ENCODE measurements at places on chromosomes 7 and 10.

GRCh38 chr7:114150689-114151088 is 231.9 kb upstream of the PPP1R3A start:
- no peak for DNase-seq

- no peak for DNase-seq
Measured at GRCh38 chr10:129654461-129654860, 187.4 kb downstream of the MGMT start.

- DNase-seq: no peak
Measured at GRCh38 chr10:36720895-36721294, 404.5 kb upstream of the ANKRD30A start.

- DNase-seq: no peak
Measured at GRCh38 chr10:22690614-22691431, 23.6 kb downstream of the PIP4K2A start.

GRCh38 chr7:133355325-133355708 is 102.4 kb downstream of the EXOC4 start:
- peak; percentile 40 for DNase-seq

- DNase-seq: no peak
Measured at GRCh38 chr7:112987171-112987570, 99.5 kb downstream of the GPR85 start.

DNA sequence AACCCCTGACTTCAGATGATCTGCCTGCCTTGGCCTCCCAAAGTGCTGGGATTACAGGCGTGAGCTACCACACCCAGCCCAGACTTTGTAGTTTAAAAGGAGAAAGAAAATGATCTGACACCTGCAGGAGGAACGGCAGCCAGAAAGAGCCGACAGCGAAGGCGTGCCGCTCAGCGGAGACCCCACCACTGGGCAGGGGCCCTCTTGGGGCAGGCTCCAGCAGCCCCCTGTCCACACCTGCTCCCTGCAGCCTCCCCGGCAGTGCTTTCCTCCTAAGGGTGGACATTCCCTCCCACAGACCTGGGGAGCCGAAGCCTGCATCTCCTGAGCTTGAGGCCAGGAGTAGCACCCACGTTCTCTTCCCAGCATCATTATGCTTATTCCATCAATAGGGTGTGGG is 19.2 kb upstream of the CNPY1 start:
- no peak for DNase-seq

- no peak for DNase-seq
Measured at GRCh38 chr10:112815269-112816032, 134.6 kb upstream of the TCF7L2 start.

GRCh38 chr7:81040496-81040895 is 121.6 kb upstream of the SEMA3C start:
- no peak for DNase-seq

- DNase-seq: no peak
Measured at GRCh38 chr10:57972783-57973182, 294.9 kb downstream of the IPMK start.

DNA sequence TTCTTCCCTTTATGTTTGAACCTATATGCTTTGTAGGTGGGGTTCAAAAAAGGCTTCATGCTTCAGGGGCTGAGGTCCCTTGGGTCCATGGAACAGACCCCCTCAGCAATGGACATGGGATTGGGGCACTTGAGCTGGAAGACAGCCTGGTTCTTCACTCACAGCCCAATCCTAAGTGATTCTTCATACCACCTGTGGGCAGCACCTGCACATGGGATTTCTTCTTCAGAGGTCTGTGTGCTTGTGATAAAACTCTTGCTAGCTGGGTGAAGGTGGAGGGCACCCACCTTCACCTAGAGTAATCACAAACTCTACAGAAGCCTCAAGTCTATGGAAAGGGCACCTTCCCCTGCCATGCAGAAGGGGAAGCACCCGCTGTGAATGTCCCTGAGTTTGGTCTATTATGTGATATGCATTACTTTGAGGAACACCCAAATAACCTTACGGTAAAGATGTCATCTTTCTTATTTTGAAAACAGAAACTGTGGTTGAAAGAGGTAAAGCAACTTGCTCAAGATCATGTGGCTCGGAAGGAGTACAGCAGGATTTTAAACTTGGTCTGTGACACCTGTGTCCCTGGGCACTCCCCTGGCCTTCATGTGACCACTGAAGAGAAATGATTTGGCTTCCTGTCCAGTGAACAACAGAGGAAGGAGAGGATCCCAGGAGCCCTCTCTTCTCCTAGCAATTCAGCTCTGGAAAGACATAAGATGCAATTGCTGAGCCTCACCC is 469.5 kb upstream of the ZMIZ1 start:
- no peak for DNase-seq

GRCh38 chr10:54009672-54010071 is 791.4 kb downstream of the PCDH15 start:
- DNase-seq: no peak

GRCh38 chr7:327233-327931 is 37.4 kb downstream of the FOXL3 start:
- DNase-seq: no peak

- DNase-seq: no peak
Measured at GRCh38 chr7:37999673-38000072, 79.2 kb downstream of the EPDR1 start.

DNA sequence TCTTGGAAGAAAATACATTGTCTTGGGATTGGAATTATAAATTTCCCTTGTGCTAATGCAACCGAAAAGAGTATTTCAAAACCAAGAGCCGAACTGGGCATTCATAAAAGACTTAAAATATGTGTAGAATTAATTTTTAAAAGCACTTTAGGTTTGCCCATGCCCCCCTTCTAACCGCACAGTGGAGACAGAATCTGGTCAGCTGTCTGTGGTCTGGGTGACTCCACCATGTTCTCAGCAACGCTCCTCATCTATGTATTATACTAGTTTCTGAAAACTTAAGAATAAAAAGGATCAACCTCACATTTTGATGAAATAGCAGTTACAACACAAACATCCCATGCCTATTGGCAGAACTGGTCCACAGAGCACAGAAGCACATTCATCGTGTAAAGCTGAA is 192.6 kb upstream of the C7orf33 start:
- no peak for DNase-seq

DNA sequence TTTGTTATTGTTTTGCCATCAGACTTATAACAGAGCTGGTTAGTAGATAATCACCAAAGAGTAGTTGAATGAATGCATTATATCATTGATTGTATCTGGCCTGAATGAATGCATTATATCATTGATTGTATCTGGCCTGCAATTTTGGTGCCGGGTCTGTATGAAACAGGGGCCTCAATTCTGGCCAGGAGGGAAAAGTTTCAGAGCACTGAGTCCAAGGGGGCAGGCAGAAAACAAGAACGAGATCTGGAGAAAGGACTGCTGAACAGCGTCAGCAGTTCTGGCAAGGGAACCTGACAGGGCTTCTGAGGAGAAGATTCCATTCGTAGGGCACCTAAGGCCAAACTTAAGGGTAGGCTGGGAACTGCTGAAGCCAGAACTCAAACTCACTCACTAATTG is 128.0 kb downstream of the SEMA3C start:
- no peak for DNase-seq

GRCh38 chr10:102117391-102118159 is 2.6 kb downstream of the LDB1 start:
- peak; percentile 93 for DNase-seq

GRCh38 chr10:8334631-8335030 is 280.1 kb downstream of the GATA3 start:
- no peak for DNase-seq

DNA sequence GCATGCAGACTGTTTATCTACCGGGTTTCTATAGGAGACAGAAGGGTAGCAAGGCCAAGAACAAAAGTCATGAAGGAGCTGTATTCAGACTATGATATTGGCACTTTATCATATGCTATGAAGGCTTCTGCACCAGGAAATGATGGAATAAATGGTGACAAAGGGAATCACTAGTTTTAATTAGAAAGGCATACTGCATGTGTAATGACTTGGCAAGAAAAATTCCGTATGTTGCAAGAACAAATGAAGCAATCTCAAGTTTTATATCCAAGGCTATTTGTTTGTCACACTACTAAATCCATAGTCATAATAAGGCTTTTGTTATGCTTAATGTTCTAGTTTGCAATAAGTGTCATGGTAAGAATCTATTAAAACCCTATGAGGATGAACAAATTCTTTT is 230.9 kb downstream of the ZEB1 start:
- no peak for DNase-seq

GRCh38 chr10:98141484-98142073 is 7.1 kb downstream of the R3HCC1L start:
- DNase-seq: no peak

DNA sequence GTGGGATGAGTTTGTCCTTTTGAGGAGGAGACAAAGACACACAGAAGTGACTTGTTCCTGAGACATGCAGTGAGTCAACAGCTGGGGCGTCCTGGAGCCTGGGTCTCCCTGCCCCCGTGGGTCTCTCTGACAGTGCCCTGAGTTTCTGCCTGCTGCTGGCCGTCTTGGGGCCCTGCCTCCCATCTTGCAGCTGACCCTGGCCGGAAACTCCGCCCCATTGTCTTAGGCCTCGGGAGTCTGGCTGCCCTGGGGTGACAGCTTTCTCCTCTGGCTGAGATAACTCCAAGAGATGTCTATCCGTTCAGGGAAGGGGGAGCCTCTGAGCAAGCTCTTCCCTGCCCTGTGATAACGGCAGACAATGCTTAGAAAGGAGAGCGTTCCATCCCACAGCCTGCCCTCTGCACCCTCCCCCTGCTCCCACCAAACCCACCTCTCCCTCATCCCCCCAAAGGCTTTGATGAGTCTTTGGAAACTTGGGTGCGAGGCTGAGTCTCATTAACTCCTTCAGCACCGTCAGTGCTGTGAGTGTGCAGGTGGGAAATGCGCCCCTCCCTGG is 69.5 kb upstream of the PODXL start:
- no peak for DNase-seq

DNA sequence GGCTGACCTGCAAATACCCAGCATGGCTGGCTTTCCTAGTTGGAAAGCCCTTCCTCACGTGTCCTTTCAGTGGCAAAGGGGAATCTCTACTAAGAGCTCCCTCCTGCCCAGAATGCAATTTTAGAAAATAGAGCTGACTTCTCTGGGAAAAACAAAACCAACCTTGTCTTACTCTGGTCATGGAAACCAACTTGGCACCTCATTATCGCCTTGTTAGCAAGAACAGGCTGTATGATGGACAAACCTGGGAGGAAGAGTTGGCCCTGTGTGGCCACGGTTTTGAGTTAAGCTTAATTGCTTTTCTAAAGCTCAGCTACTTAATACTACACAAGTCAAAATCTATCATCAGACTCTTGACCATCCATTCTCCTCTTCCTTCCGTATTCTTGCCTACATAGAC is 94.1 kb upstream of the PDCD4 start:
- DNase-seq: no peak

DNA sequence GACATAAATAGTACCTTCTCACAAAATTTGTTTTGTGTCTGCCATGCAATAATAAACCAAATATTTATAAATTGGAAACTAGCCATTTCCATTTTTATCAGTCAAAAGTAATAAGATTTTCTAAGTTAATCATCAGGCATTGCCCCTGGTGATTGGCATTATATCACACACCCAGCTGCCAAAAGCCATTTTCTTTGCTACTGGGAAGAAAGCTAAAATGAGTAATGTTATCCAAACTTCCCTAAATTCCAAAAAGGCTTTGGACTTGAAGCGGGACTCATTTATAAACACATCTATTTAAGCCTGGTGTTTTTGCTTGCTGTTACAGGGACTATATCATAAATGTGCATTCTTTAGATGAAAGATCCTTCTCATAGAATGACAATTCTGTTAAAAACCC is 86.0 kb downstream of the AKR1D1 start:
- no peak for DNase-seq

GRCh38 chr10:17921378-17921777 is 30.3 kb upstream of the SLC39A12 start:
- no peak for DNase-seq

GRCh38 chr7:28853150-28853549 is 105.0 kb downstream of the TRIL start:
- peak; percentile 18 for DNase-seq

- DNase-seq: peak; percentile 86
Measured at GRCh38 chr10:73244866-73245477, 2.1 kb downstream of the DNAJC9 start.

GRCh38 chr10:103609231-103610082 is 116.0 kb downstream of the NEURL1 start:
- DNase-seq: no peak

DNA sequence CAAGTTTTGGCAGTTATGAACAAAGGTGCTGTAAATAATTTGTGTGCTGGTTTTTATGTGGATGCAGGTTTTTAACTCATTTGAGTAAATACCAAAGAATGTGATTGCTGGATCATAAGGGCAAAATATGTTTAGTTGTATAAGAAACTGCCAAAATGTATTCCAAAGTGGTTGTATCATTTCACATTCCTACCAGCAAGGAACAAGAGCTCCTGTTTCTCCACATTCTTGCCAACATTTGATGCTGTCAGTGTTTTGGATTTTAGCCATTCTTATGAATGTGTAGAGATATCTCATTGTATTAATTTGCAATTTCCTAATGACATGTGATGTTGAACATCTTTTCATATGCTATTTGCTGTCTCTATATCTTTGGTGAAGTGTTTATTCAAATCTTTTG is 207.3 kb upstream of the LRGUK start:
- no peak for DNase-seq

- DNase-seq: no peak
Measured at GRCh38 chr10:25103703-25104102, 71.1 kb upstream of the GPR158 start.

All from KBM-7 (cell line).